ENCODE measurements at places on chromosomes 6 and 20.

DNA sequence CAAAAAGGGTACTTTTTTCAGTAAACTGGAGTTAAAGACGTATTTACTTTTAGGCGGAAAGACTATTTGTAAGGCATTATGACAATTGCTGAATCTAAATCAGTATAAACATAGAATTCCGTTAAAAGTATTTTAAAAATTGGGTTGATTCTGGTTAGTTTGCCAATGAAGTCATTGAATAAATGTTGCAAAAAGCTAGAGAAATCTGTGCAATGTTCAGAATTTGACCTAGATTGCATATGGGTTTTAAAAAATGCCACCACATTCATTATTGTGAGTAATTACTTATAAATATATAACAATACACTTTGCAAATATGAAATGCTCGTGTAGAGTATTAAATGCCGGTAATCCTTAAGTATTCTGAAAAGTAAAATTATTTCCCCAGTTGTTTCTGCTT lies 116.5 kb upstream of the EEF1E1 start:
- no peak for DNase-seq

- DNase-seq = no peak
Measured at GRCh38 chr20:38829296-38829875, 23.9 kb downstream of the PPP1R16B start.

GRCh38 chr6:114346451-114346850 lies 3.6 kb upstream of the HS3ST5 start:
- DNase-seq = no peak

GRCh38 chr6:140845701-140846100 lies 1287.0 kb upstream of the GJE1 start:
- DNase-seq = no peak

- DNase-seq = no peak
Measured at GRCh38 chr20:13221313-13221672, 219 bp downstream of the ISM1 start.

DNA sequence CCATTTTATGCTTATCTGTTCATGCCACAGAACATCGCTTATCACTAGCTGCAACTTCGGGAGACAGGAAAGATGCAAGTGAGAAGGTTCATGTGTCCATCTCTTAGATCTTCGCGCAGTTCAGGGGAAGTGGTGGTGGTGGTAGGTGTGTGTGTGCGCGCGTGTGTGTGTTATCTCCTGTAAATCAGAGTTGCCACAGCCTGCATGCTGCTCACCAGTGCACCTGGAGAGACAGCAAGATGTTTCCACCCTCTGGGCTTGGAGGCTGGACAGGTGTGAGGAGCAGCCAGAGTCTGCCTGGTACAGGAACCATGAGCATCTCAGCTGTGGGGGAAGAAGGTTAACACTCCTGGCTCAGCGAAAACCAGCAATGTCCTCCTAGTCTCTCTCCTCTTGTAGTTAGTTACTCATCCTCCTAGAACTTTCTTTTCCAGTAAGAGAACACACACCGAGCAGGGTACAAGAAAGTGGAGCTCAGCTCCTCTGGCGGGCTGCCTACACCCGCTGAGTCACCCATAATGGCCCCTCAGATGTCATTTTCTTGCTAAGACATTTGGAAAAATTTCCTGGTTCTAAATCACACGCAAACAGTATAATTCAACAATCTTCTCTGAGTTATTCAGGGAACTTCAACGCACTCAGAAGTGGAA lies 5.1 kb upstream of the TUBB1 start:
- DNase-seq = peak; percentile 34

DNA sequence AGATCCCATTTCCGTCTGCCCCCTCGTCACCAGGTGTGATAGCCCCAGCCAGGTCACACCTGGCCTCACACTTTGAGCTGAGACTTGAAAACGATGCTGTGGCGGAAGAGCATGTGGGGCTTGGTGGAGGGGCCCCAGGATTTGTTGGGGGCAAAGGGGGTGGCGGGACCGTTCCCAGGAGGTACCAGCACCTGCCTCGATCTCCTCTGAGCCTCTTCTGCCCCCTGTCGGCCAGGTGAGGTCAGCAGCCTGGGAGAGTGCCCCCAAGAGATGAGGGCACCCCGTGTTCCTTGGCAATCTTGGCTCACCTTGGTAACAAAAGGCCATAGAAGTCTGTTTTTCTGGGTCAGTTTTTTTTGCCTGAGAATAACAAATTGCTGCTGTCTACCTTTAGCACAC lies 25.4 kb downstream of the SPATA2 start:
- no peak for DNase-seq

GRCh38 chr20:59606566-59606965 lies 2.2 kb downstream of the PHACTR3 start:
- DNase-seq = no peak

DNA sequence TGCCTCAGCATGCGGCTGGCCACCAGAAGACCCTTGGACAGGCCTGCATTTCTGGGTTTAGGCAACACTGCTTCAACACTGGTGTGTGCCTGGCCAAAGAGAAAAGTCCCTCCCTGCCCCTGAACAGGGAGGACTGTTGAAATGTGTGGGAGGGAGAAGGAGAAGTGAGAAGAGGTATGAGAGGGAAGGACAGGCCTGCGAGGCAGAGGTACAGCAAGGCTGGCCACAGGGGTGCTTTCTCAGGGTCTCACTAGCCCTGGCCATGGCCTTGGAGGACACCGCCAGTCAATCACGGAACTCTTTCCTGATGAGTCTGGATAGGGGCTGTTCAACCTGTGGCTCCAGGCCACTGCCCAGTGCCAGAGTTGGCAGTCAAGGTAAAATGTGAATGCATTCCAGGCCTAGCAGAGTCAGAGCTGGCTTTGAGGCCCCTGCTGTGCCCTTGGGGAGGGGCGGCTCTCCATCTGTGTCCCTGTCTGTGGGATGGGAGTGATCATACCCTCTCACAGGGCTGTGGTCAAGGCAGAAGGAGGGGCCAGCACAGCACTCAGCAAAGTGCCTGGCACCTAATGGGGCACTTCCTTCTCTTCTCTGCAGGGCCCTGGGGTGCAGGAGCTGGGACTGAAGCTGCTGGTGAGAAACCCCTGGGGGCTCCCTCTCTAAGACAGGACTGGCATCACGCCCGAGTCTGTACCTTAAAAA lies 43.2 kb upstream of the CDH22 start:
- no peak for DNase-seq

DNA sequence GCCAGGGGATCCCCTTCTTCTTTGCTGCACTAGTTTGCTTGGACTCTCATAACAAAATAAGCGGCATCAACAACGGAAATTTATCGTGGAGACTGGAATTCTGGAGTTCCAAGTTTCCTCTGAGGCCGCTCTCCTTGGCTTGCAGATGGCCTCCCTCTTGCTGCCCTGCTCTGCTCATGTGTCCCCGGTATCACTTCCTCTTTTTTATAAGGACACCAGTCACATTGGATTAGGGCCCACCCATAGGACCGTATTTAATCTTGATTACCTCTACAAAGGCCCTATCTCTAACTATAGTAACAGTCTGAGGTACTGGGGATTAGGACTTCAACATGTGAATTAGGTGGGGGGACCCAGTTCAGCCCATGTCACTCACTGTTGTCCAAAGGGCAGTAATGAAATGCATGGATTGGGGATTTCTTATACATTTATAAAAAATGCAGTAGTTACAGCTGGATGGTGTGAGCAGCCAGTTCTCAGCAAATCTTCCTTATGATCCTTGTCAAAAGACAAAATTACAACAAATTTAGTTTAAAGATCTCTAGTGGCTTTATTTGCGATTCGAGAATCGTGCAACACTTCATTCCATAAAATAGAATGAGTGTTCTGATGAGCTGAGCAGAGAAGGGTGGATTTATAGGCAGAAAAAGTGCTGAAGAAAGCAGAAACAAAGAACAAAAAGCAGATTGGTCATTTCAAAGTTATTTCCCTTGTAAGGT lies 59.3 kb upstream of the AKAP12 start:
- peak; percentile 53 for DNase-seq

DNA sequence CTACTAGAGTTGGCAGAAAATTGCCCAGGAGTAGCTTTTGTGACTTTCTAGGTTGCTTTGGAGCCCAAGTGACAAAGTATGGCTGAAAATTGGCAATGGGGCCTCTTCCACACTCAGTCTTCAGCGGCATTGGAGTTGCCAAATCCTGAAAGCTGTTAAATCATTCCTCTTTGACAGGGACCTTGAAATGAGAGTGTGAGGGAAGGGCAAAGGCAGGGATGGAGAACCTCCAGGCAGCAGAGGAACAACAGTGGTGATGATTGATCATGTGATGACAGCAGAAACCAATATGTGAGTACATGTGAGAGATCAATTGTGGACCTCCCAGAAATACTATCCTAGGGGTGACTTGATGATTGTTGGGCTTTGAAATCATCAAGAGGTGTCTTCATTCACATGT lies 393.9 kb downstream of the KIF16B start:
- no peak for DNase-seq

DNA sequence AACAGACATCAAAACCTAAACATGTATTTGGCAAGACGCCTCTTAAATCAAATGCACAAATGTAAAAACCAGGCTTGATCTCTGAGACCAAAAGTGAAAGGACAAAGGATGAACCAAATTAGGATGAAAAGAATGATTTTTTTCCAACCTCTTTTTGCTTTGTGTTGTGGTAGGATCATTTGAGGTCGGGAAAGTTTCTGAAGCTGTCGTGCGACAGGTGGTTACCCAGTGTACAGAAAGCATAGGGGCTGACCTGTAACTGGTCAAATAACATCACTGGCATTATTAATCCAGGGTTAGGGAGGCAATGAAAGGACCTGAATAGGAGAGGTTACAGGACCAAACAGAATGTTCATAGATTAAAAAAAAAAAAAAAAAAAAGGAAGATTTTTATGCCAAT lies 18.1 kb upstream of the NOL7 start:
- DNase-seq = no peak

DNA sequence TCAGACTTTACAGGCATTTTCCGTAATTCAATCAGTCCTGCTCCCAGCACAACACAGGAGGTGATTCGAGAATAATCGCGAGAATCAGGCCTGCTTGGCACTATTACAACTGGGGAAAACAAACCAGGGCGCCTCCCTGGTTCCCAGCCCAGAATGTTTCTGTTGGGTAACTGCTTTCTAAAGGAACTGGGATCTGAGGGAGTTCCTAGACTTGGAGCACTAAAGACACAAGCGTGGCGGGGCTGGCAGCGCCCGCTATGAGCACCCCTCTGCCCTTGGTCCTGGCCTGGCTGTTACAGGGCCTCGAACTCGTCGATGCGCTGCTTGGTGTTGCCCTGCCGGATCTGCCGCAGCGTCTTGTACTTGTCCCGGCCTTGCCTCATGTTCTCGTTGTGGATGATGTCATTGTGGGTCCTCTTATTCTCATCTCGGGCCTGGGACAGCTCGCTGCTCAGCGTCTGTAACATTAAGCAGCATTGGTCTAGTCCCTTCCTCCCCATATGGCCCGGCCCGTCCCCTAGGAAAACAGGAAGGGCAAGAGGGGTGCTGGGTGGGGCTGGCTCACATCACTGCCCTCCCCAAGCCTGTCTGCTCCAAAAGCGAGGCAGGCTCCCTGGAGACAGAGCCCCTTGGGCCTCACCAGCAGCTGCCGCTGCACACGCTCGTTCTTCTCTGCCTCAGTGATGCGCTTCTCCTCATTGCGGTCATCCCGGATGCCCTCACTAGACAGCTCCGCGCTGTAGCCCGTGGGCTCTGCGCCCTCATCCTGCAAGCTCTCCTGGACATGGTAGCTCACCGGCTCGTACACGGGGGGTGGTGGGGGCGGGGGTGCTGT lies 52.3 kb downstream of the EZR start:
- no peak for DNase-seq

DNA sequence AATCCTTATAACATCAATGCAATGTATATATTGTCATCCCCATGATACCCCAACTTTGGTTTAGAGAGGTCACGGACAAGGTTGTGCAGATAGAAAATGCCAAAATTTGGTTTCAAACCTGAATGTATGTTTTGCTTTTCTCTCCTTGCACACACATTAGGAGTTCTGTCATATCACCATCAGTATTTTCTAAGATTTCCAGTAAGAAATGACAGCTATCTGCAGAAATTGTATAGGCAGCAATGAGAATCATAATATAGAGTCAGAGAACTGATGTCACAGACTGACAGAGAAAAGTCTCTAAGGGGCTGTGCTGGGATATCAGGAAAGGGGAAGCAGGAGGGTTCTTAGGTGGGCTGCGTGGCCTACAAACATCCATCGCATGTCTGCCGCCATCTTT lies 140.0 kb downstream of the AKAP7 start:
- DNase-seq = no peak

- no peak for DNase-seq
Measured at GRCh38 chr20:1205802-1206201, 2.5 kb downstream of the C20orf202 start.

- peak; percentile 12 for DNase-seq
Measured at GRCh38 chr6:12200015-12200564, 90.1 kb upstream of the EDN1 start.

DNA sequence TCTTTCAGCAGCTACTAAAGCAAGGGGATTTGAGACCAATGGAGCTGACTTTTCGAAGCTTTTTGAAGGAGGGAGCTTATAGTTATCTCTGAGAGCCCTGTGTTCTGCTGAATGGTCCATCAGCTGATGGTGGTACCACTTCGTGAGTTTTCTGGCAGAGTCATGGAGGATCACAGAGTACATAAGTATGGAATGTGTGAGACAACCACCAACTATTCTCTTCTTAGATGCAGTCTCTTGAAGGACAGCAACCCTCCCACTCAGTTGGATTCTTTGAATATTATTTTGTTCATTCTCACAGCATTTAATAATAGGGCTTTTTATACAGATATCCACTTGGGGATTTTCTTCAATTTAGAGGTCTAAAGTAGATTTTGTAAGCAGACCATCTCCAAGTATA lies 75.3 kb downstream of the ELOVL2 start:
- no peak for DNase-seq

DNA sequence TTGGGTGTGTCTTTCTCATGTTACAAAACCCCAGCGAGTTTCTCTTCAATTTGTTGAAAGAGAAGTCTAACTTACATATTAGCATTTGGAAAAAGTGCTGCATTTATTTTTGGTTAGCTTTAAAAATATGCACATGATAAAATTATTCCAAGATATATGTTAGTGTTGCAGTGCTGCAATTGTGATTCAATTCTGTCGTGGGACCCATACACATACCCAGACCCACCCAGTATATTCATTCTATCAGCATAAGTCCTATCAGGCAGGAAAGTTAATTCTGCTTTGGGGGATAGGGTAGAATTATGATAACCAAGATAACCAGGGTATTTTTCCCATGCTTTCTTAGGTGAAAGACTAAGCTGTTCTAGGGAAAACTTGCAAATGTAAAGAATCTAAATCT lies 313.5 kb downstream of the EPHA7 start:
- DNase-seq = no peak

DNA sequence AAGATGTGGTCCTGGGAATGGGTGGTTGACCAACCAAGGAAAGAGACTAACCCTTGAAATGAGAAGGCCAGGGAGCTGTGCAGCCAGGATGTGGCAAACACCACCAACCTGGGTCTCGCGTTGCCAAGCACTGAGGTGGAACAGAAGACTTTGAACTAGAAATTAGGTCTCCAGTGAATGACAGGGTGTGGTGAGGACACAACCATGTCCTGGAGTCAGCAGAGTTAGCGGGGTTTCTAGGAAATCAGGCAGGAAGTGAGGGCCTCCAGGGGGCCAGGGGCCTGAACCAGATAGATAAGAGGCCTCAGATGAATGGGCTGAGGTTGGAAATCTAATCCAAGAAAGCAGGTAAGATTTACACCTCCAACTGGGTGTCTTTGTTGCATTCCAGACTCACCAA lies 353.3 kb upstream of the ARID1B start:
- DNase-seq = peak; percentile 58
